ENCODE measurements at places on chromosomes 16 and 17.

DNA sequence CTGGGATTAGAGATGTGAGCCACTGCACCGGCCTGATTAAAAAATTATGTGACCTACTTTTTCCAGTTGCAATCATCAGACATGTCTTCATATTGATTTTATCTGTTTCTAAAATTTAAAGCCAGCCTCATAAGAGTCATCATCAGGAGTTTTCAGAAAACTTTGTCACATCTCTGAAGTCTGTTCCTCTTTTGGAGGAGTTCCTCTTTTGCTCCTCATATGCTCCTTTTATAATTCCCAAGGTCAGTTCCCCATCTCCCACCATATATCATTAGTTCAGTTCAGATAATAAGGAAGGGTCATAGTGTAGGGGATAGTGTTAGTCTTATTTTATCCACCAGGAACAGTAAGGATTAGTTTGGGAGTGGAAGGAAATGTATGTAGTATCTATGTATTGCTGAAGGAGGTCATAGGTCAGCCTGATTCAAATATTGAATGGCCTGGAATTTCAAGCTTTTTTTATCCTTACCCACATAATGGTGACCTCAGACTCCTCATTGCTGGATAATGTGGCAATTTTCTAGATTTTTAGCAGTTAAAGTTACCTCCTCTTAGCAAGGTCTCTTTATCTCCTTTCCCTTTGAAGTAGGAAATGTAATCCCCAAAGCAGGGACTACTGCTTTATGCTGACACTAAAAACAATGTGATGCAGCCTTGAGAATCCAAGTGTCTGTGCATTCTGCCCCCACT, 13.8 kb upstream of the DUSP14 start:
- no peak for DNase-seq

GRCh38 chr17:17491031-17491471, 5.1 kb downstream of the RASD1 start:
- DNase-seq = no peak

GRCh38 chr17:36722121-36722902, 120.9 kb downstream of the MRM1 start:
- peak; percentile 19 for DNase-seq

GRCh38 chr16:84419730-84420129, 51.4 kb downstream of the ATP2C2 start:
- no peak for DNase-seq

DNA sequence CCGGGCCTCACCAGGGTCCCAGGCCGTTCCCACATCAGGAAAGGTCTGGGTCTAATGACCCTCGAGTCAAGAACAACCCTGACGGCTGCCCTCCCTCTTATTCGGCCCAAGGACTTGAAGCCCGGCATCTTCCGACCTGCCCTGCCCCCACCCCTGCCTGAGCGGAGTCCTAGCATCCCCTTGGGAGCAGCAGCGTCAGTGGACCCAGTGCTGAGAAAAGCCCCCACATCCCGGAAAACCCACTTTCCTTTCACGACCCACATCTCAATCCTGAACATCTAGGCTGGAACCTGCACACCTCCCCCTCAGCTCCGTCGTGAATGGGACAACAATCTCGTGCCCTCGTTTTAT, 769 bp downstream of the TMEM88 start:
- DNase-seq = no peak

- DNase-seq = peak; percentile 95
Measured at GRCh38 chr16:68993885-68994284, 111.6 kb upstream of the HAS3 start.

GRCh38 chr17:16818340-16818739, 128.3 kb downstream of the CCDC144A start:
- DNase-seq = no peak

DNA sequence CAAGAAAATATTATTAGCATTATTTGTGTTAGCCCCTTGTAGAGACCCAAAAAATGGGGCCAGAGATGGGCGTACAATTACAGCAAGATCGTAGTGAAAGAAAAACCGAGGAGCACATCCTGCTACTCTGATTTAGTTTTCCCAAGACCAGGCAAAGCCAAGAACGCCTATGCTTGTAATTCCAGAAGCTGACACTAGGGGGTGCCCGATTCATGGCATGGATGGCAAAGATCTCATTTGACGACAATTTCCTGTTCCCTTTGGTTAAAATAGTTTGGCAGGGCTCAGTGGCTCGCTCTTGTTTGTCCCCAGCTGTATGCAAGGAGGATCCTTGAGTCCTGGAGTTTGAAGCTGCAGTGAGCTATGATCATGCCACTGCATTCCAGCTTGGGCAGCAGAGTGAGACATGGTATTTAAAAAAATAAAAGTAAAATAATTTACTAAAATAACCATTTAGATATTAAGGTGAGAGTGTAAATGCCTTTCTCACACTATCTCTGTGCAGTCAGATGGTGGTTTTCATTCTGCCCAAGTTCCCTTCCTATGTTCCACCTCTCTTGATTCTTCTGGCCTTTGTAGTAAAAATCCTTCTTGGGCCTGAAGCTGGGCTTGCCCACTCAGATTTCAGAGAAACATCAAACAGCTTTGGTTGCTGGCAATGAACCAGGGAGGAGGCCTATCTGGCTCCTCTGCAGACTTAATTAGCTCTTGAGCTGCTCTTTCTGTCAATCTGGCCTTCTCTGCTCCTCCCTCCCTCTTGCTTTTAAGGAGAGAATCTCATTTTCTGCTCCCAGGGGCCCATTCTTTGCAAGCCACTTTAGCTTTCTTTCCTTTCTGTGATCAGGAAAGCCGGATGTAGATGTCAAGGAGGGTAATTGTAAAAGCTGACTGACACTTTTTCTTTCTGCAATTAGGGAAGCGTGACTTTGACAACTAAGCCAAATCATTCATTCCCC, 31.2 kb downstream of the TMEM238L start:
- peak; percentile 8 for DNase-seq

- DNase-seq = no peak
Measured at GRCh38 chr17:46780003-46780373, 38.5 kb downstream of the WNT3 start.

GRCh38 chr16:87812200-87812656, 46.4 kb upstream of the KLHDC4 start:
- no peak for DNase-seq

GRCh38 chr17:38448208-38448771, 20.0 kb downstream of the ARHGAP23 start:
- no peak for DNase-seq

DNA sequence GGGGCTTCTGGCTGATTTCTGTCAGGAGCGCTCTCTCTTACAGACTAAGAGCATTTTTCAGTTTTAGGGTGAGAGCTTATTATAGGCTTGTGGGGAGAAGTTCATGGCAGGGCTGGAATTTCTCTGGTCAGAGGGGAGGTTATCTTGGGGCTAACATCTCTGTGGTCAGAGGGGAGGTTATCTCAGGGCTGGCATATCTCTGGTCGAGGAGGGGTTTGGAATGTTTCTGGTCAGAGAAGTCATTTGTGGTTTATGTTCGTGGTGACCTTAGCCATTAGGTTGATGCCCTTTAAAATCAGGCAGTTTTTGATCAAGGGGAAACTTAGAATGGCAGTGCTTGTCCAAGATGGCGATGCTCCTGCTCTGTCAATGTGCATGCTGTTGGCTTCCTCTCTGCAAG, 10.8 kb upstream of the USP31 start:
- DNase-seq = no peak

DNA sequence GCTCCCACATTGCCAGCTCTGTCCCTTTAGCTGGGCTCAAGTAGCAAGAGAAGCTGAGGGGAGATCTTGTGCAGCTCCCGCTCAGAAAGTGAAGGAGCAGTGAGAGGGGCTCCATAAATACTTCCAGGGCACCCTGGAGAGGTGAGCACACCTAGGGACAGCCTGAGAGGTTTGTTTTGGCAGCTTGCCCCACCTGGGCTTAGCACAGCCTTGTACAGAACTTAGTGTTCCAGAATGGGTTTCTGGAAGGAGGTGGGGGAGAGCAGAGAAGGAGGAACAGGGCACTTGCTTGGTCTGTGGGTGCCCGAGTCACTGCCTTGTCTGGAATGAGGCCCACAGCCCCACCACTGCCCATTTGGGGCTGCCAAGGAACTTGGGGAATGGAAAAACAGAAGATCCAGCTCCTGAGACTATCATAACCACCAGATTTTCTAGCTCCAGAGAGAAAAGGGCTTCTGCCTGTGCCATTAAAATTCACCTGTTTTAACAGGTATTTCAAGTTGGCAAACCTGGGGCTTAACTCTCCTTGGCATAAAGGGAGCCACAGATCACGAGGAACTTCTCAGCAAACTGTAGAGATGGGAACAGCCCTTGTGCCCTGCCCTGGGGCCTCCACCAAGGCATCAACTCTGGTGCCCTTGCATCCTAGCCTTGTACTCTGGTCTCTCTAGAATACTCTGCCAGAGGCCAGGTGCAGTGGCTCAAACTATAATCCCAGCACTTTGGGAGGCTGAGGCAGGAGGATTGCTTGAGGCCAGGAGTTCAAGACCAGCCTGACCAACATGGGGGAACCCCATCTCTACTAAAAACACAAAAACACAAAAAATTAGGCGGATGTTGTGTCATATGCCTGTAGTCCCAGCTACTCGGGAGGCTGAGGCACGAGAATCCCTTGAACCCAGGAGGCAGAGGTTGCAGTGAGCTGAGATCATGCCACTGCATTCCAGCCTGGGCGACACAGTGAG, 1.9 kb downstream of the PRR15L start:
- DNase-seq = no peak

DNA sequence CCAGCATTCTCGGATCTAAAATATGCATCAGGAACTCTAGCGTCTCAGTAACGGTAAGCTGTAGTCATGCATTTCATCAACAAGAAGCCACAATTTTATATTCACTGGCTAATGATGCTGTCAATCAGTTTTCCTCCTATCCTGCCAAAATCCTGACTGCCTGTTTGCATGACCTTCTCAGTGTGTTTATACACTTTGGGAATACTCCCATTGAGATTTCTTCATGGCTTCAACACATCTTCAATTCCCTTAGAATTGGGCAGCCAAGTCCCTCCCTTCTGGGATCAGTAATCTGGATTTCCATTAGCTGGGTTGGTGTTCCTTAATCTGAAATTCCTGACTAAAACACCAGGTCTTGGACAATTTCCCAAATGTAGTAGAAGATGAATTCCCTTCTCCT, 348.9 kb upstream of the DYNLRB2 start:
- peak; percentile 48 for DNase-seq

- peak; percentile 46 for DNase-seq
Measured at GRCh38 chr17:29640413-29640812, 17.7 kb upstream of the CORO6 start.

GRCh38 chr16:681746-682427, 1.7 kb downstream of the STUB1 start:
- peak; percentile 35 for DNase-seq

GRCh38 chr16:89098767-89099430, 5.2 kb downstream of the ACSF3 start:
- DNase-seq = no peak

- no peak for DNase-seq
Measured at GRCh38 chr17:66417300-66417719, 114.9 kb downstream of the PRKCA start.

DNA sequence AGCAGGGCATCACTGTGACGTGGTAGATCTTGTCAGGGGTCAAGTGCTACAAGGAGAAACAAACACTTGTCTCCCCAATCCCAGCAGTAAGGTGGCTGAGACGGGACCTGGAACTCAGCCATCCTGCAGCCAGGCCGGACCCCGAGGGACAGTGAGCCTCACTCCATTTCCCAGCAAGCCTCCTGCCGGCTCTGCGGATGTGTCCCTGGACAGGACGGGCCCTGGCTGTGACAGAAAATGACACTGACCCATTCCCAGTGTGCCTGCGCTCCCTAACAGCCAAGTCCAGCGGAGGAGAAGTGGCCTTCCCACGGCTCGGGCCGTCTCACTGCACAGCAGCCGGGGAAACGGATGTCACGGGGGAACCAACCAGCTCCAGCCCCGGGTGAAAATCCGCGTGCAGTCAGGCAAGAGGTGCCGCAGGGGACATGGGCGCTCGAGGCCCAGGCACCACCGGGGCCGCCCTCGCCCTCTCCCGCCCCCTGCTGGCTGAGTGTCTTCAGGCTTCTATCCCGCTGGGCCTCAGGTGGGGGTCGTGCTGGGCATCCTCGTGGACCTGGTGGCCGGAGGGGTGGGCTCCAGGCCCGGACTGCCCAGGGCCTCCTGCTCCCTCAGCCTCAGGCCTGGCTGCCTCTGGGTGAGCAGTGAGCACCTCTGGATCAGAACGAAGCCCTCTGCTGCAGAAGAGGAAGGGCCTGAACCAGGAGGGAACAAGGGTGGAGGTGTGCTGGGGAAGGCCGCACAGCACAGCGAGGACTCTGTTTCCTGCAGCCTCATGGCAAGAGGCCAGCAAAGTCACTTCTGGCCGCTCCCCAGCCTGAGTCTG, 6.7 kb downstream of the HAGHL start:
- no peak for DNase-seq

DNA sequence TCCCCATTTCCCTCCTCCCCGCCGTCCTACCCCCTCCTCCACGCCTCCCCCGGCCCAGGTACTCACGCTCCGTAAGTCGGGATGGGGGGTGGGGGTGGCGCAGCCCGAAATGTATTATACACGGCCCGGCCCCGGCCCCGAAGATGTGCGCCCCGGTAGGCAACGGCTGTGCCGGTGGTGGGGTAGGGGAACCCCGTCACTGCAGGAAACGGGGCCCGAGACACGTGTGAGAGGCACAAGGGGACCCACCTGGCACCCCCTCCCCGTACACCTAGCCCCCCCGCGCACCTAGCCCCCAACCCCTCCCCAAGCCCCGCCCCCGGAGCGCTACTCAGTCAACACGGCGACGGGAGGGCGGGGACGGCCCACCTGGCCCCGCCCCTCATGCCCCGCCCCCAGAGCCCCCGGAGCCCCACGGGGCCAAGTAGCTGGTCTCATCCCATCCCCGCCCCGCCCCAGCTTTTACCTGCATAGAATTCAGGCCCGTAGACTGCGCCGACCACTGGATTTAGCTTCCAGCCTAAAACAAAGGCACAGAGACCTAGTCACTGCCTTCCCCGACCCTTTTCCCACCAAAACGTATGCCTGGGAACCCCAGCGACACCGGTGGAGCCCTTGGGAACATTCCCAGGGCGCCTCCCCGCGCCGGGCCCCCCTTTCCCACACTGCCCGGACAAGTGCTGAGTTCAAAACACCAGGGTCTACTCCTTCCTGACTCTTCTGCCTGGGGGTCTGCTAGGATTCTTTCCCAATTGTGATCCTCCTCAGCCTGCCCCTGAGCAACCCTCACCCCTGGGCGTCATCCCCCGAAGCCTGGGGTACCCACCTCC, 22.8 kb downstream of the ENGASE start:
- DNase-seq = no peak

DNA sequence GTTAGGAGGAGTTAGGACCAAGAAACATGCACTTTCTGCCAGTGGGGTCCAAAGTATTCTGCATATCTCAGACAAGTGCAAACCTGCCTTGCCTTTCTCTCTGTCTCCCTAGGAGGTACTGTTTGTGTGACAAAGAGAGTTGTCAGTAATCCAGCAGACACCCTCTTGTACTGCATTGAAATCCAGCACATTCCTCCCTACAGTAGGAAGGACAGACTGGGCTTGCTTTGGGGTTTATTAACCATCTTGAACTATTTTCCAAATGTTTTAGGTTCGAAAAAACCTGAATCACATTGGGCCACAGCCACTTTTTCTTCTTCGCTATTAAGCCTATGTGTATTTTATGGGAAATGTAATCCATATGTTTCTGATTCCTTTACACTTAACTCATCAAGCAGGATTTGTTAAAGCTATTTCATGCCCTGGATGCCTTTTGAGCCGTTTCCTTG, 204.2 kb upstream of the KCNJ16 start:
- DNase-seq = peak; percentile 69

Data from fibroblast of lung (primary cell).